ENCODE measurements at places on chromosomes 1 and 21. TPM values are rescaled to one million over a fixed set of nuclear protein-coding genes. Genes with fewer than 3 reads are reported as not detected.

The CLDN8 gene
- not detected for total RNA-seq

The ADGRL2 gene
- 70.8 TPM for total RNA-seq

The ALPL gene
- total RNA-seq, result 19.8 TPM

The ARMH1 gene
- total RNA-seq, result 14.9 TPM

The ADGRB2 gene
- total RNA-seq, result 5.5 TPM

The PLA2G2F gene
- not detected for total RNA-seq

The S100A8 gene
- total RNA-seq, result not detected

The ANKRD35 gene
- total RNA-seq, result 0.31 TPM

The FCER1G gene
- total RNA-seq, result 1.5 TPM

The PGLYRP3 gene
- not detected for total RNA-seq

DNA sequence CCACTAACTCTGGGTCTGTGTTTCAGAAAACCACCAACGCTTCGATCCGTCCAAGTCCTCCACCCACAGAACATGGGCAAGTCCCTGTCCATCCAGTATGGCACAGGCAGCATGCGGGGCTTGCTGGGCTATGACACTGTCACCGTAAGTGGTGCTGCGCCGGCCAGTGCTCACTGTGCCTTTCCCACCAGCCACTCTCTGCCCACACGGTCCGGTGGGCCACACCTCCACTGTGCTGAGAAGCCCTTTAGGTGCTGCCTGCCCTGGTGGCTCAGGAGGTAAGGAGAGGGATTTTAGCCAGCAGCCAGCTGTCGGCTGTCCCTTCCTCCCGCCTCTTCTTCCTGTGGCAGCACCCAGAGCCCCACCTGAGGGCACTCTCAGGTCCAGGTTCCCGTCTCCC lies 33.9 kb downstream of the PROK1 start:
- DNase-seq, result no peak
- no peaks in the 10 kb centered on the region for H3K36me3 ChIP-seq
- H3K4me1 ChIP-seq, result peaks cover 2% of the 10 kb centered on the region
- peaks cover 39% of the 10 kb centered on the region for H3K27me3 ChIP-seq

GRCh38 chr1:158951956-158952355 lies 20.6 kb downstream of the PYHIN1 start:
- no peak for DNase-seq
- H3K36me3 ChIP-seq, result no peaks in the 10 kb centered on the region
- no peak overlapping the region for H3K27ac ChIP-seq
- H3K4me1 ChIP-seq, result no peaks in the 10 kb centered on the region
- no peak overlapping the region for H3K4me3 ChIP-seq

GRCh38 chr1:8421721-8422120 lies 103.8 kb downstream of the SLC45A1 start:
- H3K4me1 ChIP-seq, result peaks cover 38% of the 10 kb centered on the region
- no peak overlapping the region for H3K4me3 ChIP-seq
- H3K27ac ChIP-seq, result no peak overlapping the region
- no peaks in the 10 kb centered on the region for H3K27me3 ChIP-seq
- DNase-seq, result no peak

DNA sequence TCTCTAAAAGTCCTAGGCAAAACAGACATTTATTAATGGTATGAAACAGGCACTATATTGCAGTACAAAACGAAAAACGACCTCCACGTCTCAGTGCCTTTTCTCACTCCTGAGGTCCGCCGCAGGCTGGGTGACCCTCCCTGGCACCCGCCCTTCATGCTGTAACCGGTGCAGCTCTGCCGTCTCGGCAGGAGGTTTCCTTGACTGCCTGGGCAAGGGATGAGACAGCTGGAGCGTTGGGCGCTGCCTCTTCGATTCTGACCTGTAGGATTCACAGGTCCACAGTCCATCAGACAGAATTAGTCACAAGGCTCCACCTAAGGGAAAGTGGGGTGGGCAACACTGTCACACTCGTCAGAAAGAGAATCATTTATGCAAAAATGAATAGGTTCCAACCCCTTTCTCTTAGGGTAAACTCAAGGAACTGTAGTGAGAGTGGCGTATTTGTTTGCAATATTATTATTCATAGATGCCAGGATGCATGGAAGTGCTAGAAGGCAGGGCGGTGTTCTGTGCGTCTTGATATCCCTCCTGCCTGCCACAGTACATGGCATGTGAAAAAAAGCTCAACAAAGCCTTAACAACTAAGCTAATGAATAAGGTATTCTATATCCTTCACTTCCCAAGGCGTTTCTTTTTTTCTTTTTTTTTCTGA lies 23.5 kb upstream of the ZBTB18 start:
- H3K4me1 ChIP-seq, result peaks cover 3% of the 10 kb centered on the region
- H3K36me3 ChIP-seq, result no peaks in the 10 kb centered on the region
- no peak overlapping the region for H3K4me3 ChIP-seq
- DNase-seq, result no peak
- no peak overlapping the region for H3K27ac ChIP-seq

GRCh38 chr1:19754482-19754881 lies 45.2 kb downstream of the TMCO4 start:
- no peak overlapping the region for H3K4me3 ChIP-seq
- no peak for DNase-seq
- peak overlapping the region; percentile 56 for H3K27ac ChIP-seq
- H3K27me3 ChIP-seq, result peaks cover 3% of the 10 kb centered on the region

- no peaks in the 10 kb centered on the region for H3K36me3 ChIP-seq
- no peaks in the 10 kb centered on the region for H3K27me3 ChIP-seq
- no peak for DNase-seq
- H3K27ac ChIP-seq, result no peak overlapping the region
- no peak overlapping the region for H3K4me3 ChIP-seq
Observed at GRCh38 chr1:178434360-178434759, 62.4 kb downstream of the CLEC20A start.

GRCh38 chr1:4016351-4017130 lies 116.5 kb upstream of the C1orf174 start:
- H3K4me1 ChIP-seq, result no peaks in the 10 kb centered on the region
- H3K27me3 ChIP-seq, result peaks cover 29% of the 10 kb centered on the region
- no peak for DNase-seq
- H3K4me3 ChIP-seq, result no peak overlapping the region
- no peak overlapping the region for H3K27ac ChIP-seq

Data from progenitor cell of endocrine pancreas (in vitro differentiated cells).